Body of pancreas (tissue), 4 donors: ENCODE measurements at places on chromosomes 12 and 14. TPM values are rescaled to one million over a fixed set of nuclear protein-coding genes. Genes with fewer than 3 reads are reported as not detected.

GRCh38 chr12:124921200-124922031 is 7.0 kb upstream of the UBC start:
- no peak overlapping the region for H3K4me3 ChIP-seq
- DNase-seq = peak; percentile 70
- peaks cover 30% of the 10 kb centered on the region for H3K4me1 ChIP-seq
- H3K27me3 ChIP-seq = no peaks in the 10 kb centered on the region

Gene STK38L
- 28.0 TPM for total RNA-seq

Gene VRTN
- total RNA-seq = not detected

DNA sequence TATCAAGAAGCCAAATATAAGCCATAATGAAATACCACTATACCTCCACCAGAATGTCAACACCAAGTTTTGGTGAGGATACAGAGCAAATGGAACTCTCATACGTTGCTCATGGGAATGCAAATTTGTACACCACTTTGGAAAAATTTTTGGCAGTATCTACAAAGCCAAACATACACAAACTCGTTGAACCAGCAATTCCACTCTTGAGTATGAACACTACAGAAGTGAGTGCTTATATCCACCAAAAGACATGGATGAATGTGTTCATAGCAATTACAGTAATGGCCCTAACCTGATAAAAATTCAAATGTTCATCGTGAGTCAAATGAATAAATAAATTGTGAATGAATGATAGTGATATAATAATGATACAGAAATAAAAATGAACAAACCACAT is 24.8 kb downstream of the C12orf71 start:
- DNase-seq = no peak
- H3K36me3 ChIP-seq = no peaks in the 10 kb centered on the region
- no peaks in the 10 kb centered on the region for H3K4me1 ChIP-seq
- H3K4me3 ChIP-seq = no peak overlapping the region
- no peak overlapping the region for H3K27ac ChIP-seq

GRCh38 chr12:55847603-55848291 is 5.0 kb upstream of the MMP19 start:
- no peaks in the 10 kb centered on the region for H3K36me3 ChIP-seq
- DNase-seq = peak; percentile 52
- no peaks in the 10 kb centered on the region for H3K27me3 ChIP-seq
- H3K4me3 ChIP-seq = no peak overlapping the region
- H3K4me1 ChIP-seq = no peaks in the 10 kb centered on the region

Gene HOXC11
- total RNA-seq = not detected

Gene TFCP2
- total RNA-seq = 9.9 TPM

DNA sequence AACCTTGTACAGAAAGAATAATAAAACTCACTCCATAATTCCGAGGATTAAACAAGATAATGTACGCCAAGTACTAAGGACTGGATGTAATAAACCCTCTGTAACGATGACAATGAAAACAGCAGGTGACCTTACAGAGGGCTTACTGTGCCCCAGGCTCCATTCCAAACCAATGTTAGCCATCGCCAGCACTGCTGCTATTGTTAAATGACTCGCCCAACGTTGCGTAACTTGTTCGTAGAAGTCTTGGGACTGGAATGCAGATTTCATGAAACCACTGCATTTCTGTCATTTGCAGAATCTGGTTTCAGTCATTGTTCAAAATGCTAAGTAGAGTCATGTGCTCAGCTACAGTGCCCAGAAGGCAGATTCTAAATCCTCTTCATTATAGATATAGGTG is 728 bp upstream of the STON2 start:
- no peaks in the 10 kb centered on the region for H3K4me1 ChIP-seq
- H3K27me3 ChIP-seq = no peaks in the 10 kb centered on the region
- no peak overlapping the region for H3K27ac ChIP-seq
- DNase-seq = peak; percentile 67
- no peak overlapping the region for H3K4me3 ChIP-seq
- H3K36me3 ChIP-seq = no peaks in the 10 kb centered on the region

Gene GALNT6
- 8.6 TPM for total RNA-seq

DNA sequence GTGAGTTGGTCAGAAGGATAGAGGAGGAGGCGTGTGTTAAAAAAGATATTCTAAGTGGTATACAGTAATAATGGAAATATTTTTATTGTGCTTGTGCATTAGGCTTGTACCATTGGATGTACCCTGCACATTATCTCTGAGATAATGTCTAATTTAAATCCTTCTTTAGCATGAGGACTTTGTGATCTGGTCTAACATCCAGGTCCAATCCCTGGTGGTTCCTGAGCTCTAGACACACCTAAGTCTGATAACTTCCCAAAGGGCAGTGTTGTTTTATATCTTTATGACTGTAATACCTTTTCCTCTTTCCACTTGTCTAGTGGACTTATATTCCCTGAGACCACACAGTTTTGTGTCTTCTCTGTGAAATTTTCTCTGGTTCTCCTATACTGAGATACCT is 20.6 kb downstream of the PRPF39 start:
- no peak for DNase-seq
- no peaks in the 10 kb centered on the region for H3K27me3 ChIP-seq
- no peaks in the 10 kb centered on the region for H3K4me1 ChIP-seq
- no peak overlapping the region for H3K27ac ChIP-seq
- H3K4me3 ChIP-seq = no peak overlapping the region
